ENCODE measurements at places on chromosomes 2 and 18. TPM values are rescaled to one million over a fixed set of nuclear protein-coding genes. Genes with fewer than 3 reads are reported as not detected.

MROH2A gene
- total RNA-seq: not detected

FOXI3 gene
- not detected for total RNA-seq

DCC gene
- not detected for total RNA-seq

GRCh38 chr2:147030966-147031720 is 813.7 kb upstream of the ACVR2A start:
- DNase-seq: no peak

DNA sequence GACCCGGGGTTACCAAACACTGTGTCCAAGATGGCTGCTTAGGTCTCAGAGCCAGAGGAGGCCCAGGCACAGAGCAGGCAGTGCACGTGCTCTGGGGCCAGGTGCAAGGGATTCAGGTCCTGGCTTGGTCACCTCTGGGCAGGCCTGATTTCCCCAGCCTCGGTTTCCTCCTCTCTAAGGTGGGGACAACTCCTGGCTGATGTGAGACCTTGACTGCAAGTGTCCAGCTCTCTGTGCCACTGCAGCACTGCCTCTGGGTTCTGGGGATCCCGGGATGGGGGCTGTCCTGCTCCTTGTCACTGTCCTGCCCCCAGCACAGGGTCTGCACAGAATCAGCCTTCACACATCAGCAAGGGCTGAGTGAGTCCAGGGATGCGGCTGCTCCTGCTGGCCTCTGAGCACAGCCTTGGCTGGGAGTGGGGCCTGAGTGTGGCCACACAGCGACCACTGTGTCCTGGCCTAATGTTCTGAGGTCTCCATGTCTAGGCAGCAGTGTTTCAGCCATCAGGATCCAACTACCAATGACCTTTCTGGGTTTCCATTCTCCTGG is 170.2 kb upstream of the HDAC4 start:
- DNase-seq: no peak

GRCh38 chr2:9897331-9897737 is 54.1 kb downstream of the TAF1B start:
- peak; percentile 63 for DNase-seq

GRCh38 chr2:150944315-150944714 is 317.3 kb downstream of the RBM43 start:
- DNase-seq: no peak

DNA sequence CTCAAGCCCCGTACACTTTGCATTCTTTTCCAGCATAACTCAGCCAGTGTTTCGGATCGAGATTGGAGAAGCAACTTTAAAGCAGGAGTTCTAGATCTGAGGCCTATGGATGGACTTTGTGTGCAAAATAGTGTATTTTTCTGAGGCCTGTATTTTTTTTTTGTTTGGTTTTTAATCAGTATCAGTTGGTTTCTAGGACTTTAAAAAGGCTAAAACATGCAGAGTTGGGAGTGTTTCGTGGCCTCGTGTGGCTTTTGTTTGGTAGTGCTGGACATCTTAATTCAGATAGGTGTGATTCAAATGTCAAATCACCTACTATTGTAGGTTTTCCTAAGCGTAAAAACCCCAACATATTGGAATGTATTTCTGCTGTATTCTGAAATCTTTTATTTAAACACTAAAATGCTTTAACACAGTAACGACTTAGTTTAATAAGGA is 282 bp upstream of the PUS10 start:
- DNase-seq: no peak

DNA sequence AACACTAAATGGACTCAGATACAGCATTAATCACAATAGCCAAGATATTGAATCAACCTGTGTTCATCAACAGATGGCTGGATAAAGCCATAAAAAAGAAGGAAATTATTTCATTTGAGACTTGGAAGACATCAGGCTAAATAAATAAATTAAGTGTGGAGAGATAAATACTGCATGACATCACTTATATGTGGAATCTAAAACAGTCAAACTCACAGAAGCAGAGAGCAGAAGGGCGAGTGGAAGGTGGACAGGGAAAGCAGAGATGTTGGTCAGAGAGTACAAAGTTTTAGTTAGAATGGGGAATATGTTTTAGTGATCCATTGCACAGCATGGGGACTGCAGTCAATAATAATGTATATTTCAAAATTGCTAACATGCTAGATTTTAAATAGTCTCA is 207.2 kb downstream of the VAPA start:
- DNase-seq: no peak

GRCh38 chr2:177254433-177255226 is 9.9 kb downstream of the NFE2L2 start:
- no peak for DNase-seq

GRCh38 chr2:122191331-122191730 is 435.9 kb downstream of the TSN start:
- no peak for DNase-seq

DNA sequence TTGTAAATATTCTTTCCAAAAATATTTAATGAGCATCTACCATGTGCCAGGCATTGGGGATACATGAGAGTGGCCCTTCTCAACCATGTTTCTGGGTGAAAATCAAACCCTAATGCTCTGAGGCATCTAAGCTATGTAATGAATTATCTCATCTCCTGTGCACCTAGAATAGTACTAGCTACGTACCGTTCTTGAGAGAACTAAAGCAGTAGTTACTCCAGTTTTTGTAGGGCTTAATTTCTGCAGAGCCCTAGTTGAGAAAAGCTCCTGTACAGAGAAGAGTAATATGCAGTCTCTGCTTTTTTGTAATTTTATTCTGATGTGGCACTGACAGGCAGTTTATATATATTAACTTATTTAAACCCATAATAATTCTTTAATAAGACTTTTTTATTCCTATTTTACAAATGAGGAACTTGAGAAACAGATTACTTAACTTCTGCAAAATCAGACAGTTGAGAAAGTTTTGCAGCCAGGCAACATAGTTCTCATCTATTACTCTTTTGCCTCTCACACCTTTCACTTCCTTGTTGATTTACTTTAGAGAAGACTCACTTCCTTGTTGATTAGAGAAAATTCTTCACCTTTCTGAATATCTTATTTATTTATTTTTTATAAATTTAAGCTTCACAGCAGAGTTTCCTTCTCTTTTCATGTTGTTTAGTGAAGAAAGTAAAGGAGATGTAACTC is 3.1 kb downstream of the SPOPL start:
- DNase-seq: no peak

- no peak for DNase-seq
These were observed 127.5 kb downstream of the PTGR3 start for GRCh38 chr18:75081486-75081885.

DNA sequence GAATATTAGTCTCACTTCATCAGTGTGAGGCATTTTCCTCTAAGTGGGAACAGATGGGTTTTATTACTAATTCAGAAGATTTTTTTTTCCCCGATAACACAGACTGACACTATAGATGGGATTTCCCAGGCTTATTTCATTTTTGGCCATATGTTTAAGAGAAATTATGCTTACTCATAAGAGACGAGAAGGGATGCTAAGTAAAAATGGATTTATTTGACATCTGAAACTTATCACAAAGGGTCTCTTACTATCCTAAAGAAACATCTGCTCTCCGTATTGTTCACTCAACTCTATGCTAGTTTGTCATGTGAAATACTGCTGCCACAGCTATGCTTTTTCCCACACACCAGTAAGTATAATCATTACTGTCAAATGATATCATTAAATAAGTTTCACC is 1476.3 kb downstream of the LRP1B start:
- DNase-seq: no peak

GRCh38 chr18:33751613-33752221 is 173.7 kb downstream of the ASXL3 start:
- DNase-seq: no peak

- DNase-seq: no peak
These were observed 141.6 kb downstream of the HDAC4 start for GRCh38 chr2:239259173-239259572.

DNA sequence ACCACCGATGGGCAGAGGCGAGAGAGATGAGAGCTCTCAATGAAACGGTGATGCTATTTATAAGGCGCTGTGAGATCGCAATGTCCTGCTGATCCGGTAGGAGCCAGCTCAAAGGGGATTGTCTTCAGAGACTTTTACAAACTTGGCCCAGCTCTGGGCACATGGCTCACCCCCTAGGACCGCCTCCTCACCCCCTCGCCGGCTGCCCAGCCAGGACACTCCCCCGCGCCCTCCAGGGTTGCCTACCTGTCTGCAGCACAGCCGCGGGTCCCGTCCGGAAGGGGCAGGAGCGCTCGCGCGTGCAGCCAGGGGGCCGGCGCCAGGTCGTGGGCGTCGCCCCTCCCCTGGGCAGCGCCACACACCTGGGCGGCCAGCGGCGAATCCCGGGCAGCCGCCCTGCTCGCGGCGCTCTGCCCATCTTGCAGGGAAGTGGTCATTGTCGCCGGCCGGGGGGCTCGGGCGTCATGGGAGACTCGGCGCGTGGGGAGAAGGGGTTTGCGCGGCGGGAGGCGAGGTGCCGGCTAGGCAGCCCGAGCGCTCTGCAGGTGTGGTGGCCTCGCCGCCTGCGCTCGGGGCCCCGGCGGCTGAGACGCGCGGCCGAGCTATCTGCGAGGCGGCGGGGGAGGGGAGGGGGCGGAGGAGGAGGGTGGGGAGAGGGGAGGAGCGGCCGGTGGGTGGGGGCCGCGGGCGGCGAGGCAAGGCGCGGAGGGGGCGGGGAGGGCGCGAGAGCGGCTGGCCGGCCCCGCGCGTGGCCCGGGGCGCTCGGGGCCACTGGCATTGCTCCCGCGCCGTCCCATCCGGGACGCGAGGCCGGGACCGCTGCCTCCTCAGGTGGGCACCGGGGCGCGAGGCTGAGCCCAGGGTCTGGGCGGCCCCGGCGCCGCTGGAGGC is at the start of gene GRB14:
GRB14 (minus strand) TSS at position 610 of the 891 bp plus-strand sequence; CDS start at position 437, 173 bp downstream.
- DNase-seq: peak; percentile 66

GRCh38 chr18:58026395-58026794 is 17.6 kb upstream of the NEDD4L start:
- DNase-seq: no peak

Measured in Right ventricle myocardium inferior (tissue), 1 donor.